Activated CD4-positive, alpha-beta memory T cell treated with anti-CD3 and anti-CD28 coated beads, Interleukin-2, amount 10 ng/mL, durations not matched to agents 7 days and 5 days (primary cell): ENCODE measurements at places on chromosomes 7 and 10. TPM values are rescaled to one million over a fixed set of nuclear protein-coding genes. Genes with fewer than 3 reads are reported as not detected.

The ICA1 gene
- total RNA-seq, result 2.2 TPM

The HKDC1 gene
- 4.1 TPM for total RNA-seq

The FRAT1 gene
- total RNA-seq, result 6.9 TPM

The ADRA2A gene
- total RNA-seq, result not detected

The LIPJ gene
- total RNA-seq, result not detected

The CD36 gene
- total RNA-seq, result not detected

The EIF4H gene
- total RNA-seq, result 320 TPM

The PRTFDC1 gene
- total RNA-seq, result 1.7 TPM

The NEUROD6 gene
- total RNA-seq, result not detected

The FGFR2 gene
- 0.10 TPM for total RNA-seq

The OPN4 gene
- not detected for total RNA-seq

The PLEKHS1 gene
- total RNA-seq, result 0.08 TPM

The FAM241B gene
- 3.2 TPM for total RNA-seq

DNA sequence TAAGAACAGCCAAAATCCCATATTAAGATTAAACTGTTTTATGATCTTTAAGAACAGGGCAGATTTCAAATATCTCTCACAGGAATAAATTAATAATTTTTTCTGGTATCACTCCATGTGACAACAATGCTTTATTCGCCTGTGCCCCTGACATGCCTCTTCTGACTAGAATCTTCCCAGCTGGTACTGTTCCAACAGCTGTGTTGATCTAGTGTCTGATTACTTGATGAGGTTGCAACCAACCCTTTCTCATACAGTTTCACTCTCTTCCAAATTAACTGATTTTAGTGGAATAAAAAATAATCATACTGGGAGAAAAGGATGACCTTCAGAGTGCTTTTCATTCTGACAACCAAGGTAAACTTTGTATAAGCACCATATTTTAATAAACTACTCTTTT, 151.9 kb downstream of the CHRM2 start:
- H3K27ac ChIP-seq, result no peak overlapping the region
- H3K4me3 ChIP-seq, result no peak overlapping the region
- H3K36me3 ChIP-seq, result no peaks in the 10 kb centered on the region

DNA sequence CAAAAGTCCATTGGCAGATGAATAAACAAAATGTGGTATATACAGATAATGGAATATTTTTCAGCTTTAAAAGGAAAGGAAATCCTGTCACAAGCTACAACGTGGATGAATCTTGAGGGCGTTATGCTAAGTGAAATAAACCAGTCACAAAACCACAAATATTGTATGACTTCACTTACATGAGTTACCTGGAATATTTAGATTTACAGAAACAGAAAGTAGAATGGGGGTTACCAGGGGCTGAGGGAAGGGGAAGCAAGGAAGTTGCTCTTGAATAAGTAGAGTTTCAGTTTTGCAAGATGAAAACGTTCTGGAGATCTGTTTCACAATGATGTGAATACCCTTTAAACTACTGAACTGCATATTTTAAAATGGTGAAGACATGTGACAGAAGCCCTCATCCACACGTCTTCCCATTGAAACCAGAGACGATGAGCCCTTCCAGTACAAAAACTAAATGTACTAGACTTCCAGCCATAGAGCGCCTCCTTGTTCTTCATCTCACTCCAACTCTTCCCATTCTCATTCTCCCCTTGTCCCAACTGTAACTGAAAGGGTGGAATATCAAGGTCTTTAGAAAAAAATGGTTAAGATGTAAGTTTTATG, 62.4 kb downstream of the MICU1 start:
- H3K4me3 ChIP-seq, result peak overlapping the region; percentile 68

GRCh38 chr10:84334811-84335210, 6.4 kb downstream of the CCSER2 start:
- H3K27ac ChIP-seq, result peak overlapping the region; percentile 55
- H3K36me3 ChIP-seq, result peaks cover 23% of the 10 kb centered on the region
- peaks cover 50% of the 10 kb centered on the region for H3K4me1 ChIP-seq
- DNase-seq, result no peak
- no peaks in the 10 kb centered on the region for H3K27me3 ChIP-seq

GRCh38 chr7:65809982-65810288, 62.9 kb upstream of the VKORC1L1 start:
- no peak overlapping the region for H3K27ac ChIP-seq
- DNase-seq, result no peak
- peaks cover 8% of the 10 kb centered on the region for H3K4me1 ChIP-seq
- no peaks in the 10 kb centered on the region for H3K27me3 ChIP-seq
- peaks cover 4% of the 10 kb centered on the region for H3K36me3 ChIP-seq

DNA sequence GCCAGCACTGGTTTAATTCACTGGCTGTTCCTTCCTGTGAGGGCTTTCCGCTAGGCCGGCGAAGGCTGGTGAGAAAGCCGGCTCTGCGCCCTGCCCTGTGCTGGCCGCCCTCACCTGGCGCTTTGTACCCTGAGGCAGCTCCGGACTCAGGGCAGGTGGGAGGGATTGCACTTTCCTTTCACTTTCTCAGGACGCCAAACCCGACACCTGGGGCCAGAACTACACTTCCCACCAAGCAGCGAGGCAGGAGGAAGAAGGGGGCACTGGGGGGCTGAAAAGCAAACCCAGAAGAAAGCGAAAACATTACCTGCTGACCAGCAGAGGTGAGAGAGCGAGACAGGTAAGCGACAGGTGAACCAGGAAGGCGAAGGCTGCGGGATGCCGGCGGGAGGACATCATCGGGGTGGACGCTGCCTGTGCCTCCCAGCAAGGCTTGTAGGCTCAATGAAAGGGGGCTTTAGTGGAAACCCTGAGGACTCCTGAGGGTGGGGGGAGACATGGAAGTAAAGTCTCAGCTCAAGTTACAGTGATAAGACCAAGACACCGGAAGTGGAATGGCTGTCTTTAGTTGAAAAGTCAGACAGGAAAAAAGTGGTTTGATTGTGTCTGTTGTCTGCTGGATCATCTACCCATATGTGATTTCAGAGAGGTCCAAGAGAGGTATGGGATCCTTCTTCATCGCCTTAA, at the start of gene RAB19:
RAB19 (plus strand) TSS at position 181 of the 687 bp plus-strand sequence. CDS start 3,589 bp downstream, outside the sequence.
- peaks cover 38% of the 10 kb centered on the region for H3K4me1 ChIP-seq
- H3K27me3 ChIP-seq, result no peaks in the 10 kb centered on the region
- H3K27ac ChIP-seq, result peak within 1 kb of the TSS; percentile 82
- H3K36me3 ChIP-seq, result peaks cover 16% of the 10 kb centered on the region
- peak; percentile 53 for DNase-seq

DNA sequence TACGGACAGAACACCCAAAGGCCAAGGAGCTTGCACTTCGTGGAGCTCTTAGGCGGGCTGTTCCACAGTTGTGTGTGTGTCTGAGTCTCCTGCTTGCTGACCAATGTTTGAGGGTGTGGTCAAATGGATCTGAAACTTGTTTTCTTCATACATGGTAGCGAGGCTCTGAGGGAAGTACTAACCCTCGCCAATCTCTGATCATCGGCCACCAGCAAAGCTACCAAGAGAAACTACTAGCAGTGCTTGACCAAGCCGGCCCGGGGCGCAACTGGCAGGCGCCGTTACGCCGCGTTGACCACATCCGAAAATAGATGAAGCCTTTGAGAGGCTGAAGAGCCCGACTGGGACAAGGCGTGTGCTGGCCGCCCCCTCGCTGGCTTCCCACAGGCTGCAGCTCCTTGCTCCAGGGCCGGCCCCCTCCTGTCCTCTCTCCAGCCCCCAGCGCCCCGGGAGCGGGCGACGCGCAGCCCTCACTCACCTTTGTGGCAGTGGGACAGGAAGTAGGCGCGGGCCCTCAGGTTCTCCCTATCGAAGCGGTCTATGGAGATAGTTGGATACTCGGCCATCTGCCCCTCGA, 384 bp downstream of the DCLRE1C start:
- H3K36me3 ChIP-seq, result peaks cover 48% of the 10 kb centered on the region
- H3K27ac ChIP-seq, result peak overlapping the region; percentile 93
- H3K27me3 ChIP-seq, result no peaks in the 10 kb centered on the region
- H3K4me3 ChIP-seq, result peak overlapping the region; percentile 87
- DNase-seq, result peak; percentile 37
- peaks cover 62% of the 10 kb centered on the region for H3K4me1 ChIP-seq

- H3K27ac ChIP-seq, result no peak overlapping the region
- DNase-seq, result no peak
- H3K36me3 ChIP-seq, result no peaks in the 10 kb centered on the region
These were observed 431.6 kb upstream of the NFE2L3 start for GRCh38 chr7:25720427-25720826.

GRCh38 chr10:6729861-6730344, 149.8 kb upstream of the PRKCQ start:
- no peaks in the 10 kb centered on the region for H3K36me3 ChIP-seq
- no peaks in the 10 kb centered on the region for H3K4me1 ChIP-seq
- H3K27me3 ChIP-seq, result peaks cover 60% of the 10 kb centered on the region
- no peak overlapping the region for H3K4me3 ChIP-seq

DNA sequence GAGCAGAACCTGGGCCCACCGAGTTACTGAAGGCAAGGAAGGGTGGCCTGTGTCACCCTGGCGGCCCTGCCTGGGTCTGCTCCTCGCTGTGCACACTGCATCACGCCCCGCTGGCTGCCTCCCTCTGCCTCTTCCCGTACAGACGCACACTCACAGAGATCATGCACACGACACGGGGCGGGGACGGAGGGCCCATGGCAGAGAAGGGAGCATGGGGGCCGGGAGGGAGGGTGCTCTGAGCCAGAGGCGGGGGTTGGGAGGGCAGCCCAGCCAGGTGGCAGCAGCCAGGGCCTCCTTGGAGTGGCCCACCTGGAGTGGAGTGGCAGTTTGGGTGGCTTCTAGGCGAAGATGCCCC, 16.6 kb downstream of the BUD23 start:
- H3K4me3 ChIP-seq, result no peak overlapping the region
- peaks cover 1% of the 10 kb centered on the region for H3K4me1 ChIP-seq
- H3K27ac ChIP-seq, result no peak overlapping the region
- peaks cover 43% of the 10 kb centered on the region for H3K36me3 ChIP-seq
- H3K27me3 ChIP-seq, result no peaks in the 10 kb centered on the region
- DNase-seq, result no peak

GRCh38 chr7:149021725-149022062, 6.6 kb downstream of the PDIA4 start:
- peaks cover 37% of the 10 kb centered on the region for H3K4me1 ChIP-seq
- H3K4me3 ChIP-seq, result no peak overlapping the region
- H3K27ac ChIP-seq, result no peak overlapping the region
- H3K27me3 ChIP-seq, result no peaks in the 10 kb centered on the region
- peaks cover 52% of the 10 kb centered on the region for H3K36me3 ChIP-seq

GRCh38 chr10:93707623-93708022, 5.2 kb upstream of the FRA10AC1 start:
- no peak overlapping the region for H3K4me3 ChIP-seq
- H3K27me3 ChIP-seq, result no peaks in the 10 kb centered on the region
- H3K36me3 ChIP-seq, result no peaks in the 10 kb centered on the region
- DNase-seq, result no peak

DNA sequence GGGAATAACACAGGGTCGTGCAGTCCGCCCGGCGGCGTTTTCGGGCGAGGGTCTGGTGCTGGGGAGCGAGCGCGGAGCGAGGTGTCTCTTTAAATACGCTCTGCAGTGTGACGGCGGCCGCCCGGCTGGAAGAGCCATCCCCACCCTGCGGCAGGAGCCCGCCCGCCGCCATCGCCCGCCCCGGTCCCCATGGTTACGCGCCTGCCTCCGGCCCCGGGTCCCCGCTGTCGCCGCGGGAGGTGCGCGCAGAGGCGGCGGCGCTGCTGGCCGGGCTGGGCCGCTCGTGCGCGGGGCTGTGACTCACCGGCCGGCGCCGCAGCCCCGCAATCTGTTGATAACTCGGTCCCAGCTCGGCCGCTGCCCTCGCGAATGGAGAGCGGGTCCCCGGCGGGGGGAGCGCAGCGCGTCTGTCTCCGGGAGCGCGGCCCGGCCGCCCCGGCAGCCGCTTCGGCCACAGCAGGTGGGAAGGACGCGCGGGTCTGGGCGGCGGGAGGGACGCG, at the start of gene ADGRA1:
ADGRA1 (plus strand) TSS at position 246 of the 500 bp plus-strand sequence. CDS start 986 bp downstream, outside the sequence.
- H3K27me3 ChIP-seq, result peaks cover 15% of the 10 kb centered on the region
- H3K4me1 ChIP-seq, result peaks cover 2% of the 10 kb centered on the region
- no peak for DNase-seq
- H3K4me3 ChIP-seq, result no peak within 1 kb of the TSS
- H3K27ac ChIP-seq, result no peak within 1 kb of the TSS

- H3K4me1 ChIP-seq, result no peaks in the 10 kb centered on the region
- no peak for DNase-seq
- no peaks in the 10 kb centered on the region for H3K27me3 ChIP-seq
- no peaks in the 10 kb centered on the region for H3K36me3 ChIP-seq
These were observed 269.4 kb downstream of the NXPH1 start for GRCh38 chr7:8702807-8703206.

- DNase-seq, result no peak
- no peaks in the 10 kb centered on the region for H3K27me3 ChIP-seq
- H3K4me1 ChIP-seq, result no peaks in the 10 kb centered on the region
- H3K4me3 ChIP-seq, result no peak overlapping the region
These were observed 400.9 kb upstream of the SEMA3D start for GRCh38 chr7:85587785-85588184.

DNA sequence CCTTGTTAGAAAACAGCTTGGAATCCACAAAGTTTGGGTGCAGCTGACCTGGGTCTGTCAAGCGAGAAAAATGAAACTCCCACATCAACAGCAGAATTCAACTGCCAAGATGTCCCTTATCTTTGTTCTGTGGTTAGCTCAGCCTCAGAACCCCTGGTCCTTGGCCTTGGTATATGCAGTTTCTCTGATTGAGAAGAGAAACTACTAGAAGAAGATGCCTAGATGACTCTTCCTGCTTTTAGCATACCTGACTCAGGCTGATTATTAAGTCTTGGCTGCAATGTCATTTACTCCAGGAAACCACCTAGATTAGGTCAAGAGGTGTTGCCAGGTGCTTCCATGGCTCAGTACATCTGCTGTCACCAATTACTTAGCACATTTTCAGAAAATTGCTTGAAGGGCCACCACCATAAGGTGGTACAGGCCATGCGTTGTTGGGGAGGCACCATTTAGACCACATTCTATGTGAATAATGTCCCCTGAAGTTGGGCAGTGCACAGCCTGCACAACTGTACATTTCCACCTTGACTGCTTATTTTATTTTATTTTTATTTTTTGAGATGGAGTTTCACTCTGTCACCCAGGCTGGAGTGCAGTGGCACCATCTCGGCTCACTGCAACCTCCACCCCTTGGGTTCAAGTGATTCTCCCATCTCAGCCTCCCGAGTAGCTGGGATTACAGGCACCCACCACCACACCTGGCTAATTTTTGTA, 59.4 kb upstream of the ZNF438 start:
- peaks cover 4% of the 10 kb centered on the region for H3K4me1 ChIP-seq
- no peaks in the 10 kb centered on the region for H3K36me3 ChIP-seq
- no peak overlapping the region for H3K27ac ChIP-seq
- DNase-seq, result no peak
- no peaks in the 10 kb centered on the region for H3K27me3 ChIP-seq

- no peak for DNase-seq
- H3K27ac ChIP-seq, result no peak overlapping the region
These were observed 31.2 kb downstream of the ARMH3 start for GRCh38 chr10:102024799-102025198.

GRCh38 chr10:42952349-42952748, 124.5 kb upstream of the RET start:
- no peak overlapping the region for H3K27ac ChIP-seq
- peaks cover 6% of the 10 kb centered on the region for H3K27me3 ChIP-seq
- no peaks in the 10 kb centered on the region for H3K36me3 ChIP-seq
- peak; percentile 10 for DNase-seq
- H3K4me1 ChIP-seq, result no peaks in the 10 kb centered on the region

GRCh38 chr10:59588791-59589190, 120.9 kb downstream of the SLC16A9 start:
- H3K4me3 ChIP-seq, result no peak overlapping the region
- H3K27ac ChIP-seq, result no peak overlapping the region
- H3K27me3 ChIP-seq, result no peaks in the 10 kb centered on the region
- DNase-seq, result no peak
- no peaks in the 10 kb centered on the region for H3K4me1 ChIP-seq
- H3K36me3 ChIP-seq, result no peaks in the 10 kb centered on the region
